ENCODE measurements at places on chromosomes 4 and X.

DNA sequence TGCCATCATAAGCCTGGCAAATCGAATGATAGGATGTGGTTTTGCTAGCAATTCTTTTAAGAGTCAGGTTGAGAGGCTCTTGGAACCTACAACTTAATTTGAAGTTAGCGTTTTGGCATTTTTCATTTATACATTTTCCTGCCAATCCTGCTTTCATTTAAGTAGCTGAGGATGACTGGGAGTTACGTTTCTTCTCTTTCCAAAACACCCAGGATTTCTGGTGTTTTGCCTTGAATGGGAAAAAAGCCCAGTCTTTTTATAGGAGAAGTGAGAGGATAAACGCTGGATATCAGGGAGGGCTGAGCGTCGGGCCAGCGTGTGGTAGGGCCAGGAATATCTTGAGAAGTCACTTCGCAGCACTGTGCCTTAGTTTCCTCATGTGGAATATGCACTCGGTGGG is 174.2 kb upstream of the HAND2 start:
- no peak for DNase-seq

- no peak for DNase-seq
Observed at GRCh38 chr4:159443975-159444374, 341.1 kb downstream of the RAPGEF2 start.

GRCh38 chrX:69119122-69119521 is 46.1 kb downstream of the PJA1 start:
- no peak for DNase-seq

- DNase-seq: no peak
Observed at GRCh38 chr4:26985873-26986272, 125.2 kb downstream of the STIM2 start.

GRCh38 chrX:151713849-151714248 is 2.0 kb upstream of the FATE1 start:
- DNase-seq: no peak

DNA sequence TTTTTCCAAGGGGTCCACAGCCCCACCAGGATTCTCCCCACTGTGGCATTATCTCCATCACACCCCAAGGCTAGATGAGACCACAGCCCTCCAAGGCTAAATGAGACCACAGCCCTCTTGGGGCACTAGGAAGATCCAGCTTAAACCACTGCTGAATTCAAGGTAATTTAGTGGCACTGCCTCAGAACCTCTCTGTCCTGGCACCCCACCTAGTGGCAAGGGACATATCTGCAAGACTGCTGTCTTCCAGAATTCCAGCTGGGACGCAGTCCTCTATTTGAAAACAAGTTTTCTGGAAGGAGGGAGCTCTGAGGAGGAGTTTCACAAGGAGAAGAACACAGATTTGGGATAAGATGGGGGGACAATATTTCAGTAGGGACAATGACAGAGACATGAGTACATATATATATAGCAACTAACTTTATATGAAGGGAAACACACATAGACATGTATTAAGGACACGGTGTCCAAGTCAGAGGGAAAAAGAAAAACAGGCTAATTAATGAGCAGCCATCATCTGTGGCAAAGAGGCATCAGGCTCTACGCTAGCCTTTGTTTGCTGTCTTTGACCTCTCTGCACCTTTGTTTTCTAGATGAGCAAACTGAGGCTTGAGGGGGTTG is 9.3 kb downstream of the CETN2 start:
- peak; percentile 29 for DNase-seq

GRCh38 chr4:105979506-105979905 is 84.2 kb downstream of the NPNT start:
- DNase-seq: no peak

DNA sequence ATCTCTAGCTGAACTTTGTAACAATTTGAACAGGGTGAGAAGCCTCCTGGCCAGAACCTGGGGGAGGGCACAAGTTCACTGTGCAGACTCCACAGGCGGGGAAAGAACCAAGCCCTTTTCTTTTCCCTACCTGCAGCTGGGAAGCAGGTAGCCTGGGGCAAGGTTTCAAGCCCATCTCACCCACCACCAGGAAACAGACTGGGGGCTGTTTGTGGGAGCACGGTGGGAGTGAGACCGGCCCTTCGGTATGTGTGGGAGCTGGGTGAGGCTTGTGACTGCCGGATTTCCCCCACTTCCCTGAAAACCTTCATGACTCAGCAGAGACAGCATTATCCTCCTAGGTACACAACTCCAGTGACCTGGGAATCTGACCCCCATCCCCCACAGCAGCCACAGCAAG is 211.7 kb downstream of the ZNF674 start:
- no peak for DNase-seq

DNA sequence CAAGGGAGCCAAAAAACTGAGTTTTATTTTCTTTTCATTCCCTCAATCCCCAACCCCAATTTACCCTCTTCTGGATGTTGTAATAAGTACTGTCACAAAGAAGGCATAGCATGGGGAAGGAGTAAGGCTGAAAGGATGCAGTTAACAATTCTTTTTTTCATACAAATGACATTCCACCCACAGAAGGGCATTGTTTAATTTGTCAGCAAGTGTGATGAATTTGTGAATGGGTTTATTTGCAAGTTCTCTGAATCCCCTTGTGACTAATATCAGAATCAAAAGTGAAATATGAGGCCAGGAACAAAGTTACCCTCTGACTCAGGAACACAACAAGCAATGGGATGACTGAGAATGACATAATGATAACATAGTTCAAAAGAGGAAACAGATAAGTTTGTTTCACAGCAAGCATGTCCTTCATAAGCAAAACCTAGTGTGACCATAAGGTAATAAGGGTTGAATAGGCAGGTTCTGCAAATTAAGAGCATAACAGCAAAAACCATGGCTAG is 2.1 kb downstream of the GEMIN8 start:
- no peak for DNase-seq

- DNase-seq: peak; percentile 22
Observed at GRCh38 chr4:138919094-138919936, 96.3 kb upstream of the NOCT start.

GRCh38 chr4:499567-499966 is 557 bp downstream of the PIGG start:
- no peak for DNase-seq

DNA sequence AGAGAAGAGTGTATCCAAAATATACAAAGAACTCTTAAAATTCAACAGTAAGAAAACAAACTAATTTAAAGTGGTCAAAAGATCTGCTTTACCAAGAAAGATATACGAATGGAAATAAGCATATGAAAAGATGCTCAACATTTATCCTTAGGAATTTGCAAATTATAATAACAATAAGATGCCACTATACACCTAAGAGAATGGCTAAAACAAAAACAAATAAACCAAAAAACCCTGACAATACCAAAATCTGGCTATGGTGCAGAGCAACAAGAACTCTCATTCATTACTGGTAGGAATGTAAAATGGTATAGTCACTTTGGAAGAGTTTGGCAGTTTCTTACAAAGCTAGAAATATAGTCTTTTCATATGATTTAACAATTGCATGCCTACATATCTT is 545.7 kb upstream of the AGA start:
- DNase-seq: no peak

- DNase-seq: no peak
Observed at GRCh38 chr4:129146639-129147038, 50.7 kb downstream of the C4orf33 start.

- no peak for DNase-seq
Observed at GRCh38 chr4:139457318-139457717, 3.4 kb downstream of the RAB33B start.

DNA sequence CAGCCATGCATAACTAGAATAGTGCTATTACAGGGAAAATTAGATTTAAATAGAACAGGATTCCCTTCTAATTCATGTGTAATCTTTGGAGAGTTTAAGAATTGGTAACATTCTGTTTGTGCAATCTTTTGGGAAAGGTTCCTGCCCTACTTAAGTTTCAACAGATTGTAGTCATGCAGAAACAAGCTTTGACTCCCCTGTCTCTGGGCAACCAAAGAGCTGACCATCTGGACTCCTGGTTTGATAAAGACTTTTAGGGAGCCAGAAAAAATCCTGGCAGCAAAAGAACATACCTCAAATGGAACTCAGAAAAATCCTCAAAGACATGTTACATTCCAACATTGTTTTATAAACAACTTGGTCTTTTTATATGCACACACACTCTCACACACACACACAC is 191.1 kb upstream of the NEIL3 start:
- DNase-seq: peak; percentile 92

DNA sequence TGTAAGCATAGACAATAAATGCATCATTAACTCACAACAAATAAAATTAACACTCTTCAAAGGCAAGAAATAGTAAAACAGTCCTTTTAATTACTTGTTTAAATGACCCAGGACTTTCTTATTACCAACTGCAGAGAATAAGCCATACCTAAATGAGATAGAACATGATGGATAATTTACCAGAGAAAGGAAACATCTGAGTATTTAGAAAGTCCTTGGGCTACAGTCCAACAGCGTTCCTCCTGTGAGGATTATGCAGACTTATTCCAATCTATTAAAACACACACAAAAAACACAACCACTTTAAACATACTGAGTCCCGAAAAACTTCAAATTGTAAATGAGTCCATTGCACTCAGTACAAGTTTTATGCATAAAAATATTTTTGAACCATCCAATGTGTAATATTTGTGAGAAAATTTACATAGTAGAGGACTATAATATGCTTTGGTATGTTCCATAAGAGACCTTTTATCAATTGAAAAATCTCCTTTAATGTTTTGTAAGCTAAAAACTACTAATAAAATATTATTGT is 129.2 kb downstream of the NR3C2 start:
- no peak for DNase-seq

DNA sequence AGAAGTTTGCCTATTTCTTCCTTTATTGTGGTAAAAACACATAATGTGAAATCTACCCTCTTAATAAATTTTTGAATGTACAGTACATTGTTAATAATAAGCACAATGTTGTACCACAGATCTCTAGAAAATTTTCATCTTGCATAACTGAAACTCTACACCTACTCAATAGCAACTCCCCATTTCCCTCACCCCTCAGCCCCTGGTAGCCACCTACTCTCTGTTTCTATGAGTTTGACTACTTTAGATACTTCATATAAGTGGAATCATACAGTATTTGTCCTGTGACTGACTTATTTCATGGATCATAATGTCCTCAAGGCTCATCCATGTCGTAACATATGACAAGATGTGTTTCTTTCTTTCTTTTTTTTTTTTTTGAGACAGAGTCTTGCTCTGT is 446.4 kb downstream of the RPA4 start:
- no peak for DNase-seq

DNA sequence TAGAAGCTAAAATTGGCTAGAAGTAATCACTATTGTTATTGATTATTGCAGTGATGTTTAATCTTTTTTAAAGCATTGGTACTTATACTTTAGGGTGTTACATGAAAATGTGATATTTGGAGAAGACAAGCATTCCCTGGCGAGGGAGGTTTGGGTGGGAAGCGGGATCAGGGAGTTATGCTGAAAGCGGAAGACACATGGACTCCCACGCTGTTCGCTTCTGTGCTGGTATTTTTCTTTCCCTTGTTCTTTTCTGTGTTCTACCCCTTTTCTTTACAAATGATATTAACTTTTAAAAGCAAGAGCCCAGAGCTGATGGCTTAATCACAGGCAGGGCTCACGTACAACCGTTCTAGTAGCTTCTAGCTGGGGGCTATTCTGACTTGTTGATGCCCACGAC is 61.6 kb downstream of the PHOX2B start:
- DNase-seq: no peak

GRCh38 chr4:36325499-36325898 is 44.1 kb downstream of the DTHD1 start:
- DNase-seq: no peak

- no peak for DNase-seq
Observed at GRCh38 chrX:51665981-51666380, 16.6 kb downstream of the CENPVL2 start.

DNA sequence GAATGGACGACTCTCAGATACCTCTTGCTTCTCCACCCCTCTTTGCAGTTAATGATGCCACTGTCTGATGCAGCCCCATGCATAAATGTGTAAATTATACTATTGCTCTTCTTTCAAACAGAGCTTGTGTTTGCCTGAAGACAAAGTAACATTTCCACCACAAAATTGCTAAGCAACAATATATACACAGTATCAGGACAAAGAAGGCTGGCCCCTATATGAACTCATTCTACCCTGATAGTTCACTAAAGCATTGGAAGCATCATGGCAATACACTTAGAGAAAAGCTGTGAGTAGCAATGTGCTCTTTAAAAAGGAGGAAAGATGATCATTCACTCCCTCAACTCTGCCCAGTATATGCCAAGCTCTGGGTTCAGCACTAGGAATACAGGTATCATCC is 427.0 kb upstream of the CPEB2 start:
- DNase-seq: no peak

GRCh38 chr4:130648570-130648969 is 1552.6 kb downstream of the C4orf33 start:
- no peak for DNase-seq

DNA sequence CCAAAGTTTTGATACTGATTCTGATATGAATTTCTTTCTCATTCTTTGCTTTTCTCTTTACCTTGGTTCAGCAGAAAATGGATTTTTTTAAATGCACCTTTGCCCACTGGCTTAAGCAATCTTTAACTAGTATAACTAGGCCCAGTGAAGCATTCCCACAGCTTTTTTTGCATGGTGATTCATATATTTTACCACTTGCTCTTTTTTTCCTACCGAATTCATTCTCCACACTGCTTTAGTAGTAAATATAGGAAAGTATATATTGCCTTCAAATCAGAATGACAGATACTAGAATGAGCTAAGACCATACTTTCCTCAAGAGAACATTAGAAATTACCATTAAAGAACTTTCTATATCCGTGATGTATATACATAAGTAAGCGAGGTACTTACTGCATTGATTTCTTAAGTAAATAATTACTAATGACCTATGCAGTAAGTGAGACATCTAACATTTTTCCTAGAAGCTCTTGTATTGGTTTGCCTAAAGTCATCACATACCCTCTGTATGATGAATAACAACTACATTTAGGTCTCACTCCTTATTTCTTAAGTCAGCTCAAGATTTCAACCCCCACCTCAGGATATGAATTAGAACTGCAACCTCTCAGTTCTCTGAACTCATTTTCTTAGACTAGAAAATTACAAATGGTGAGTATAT is 44.2 kb downstream of the SLC4A4 start:
- no peak for DNase-seq

GRCh38 chrX:53262918-53263394 is 18.4 kb downstream of the IQSEC2 start:
- no peak for DNase-seq

GRCh38 chrX:107625739-107626138 is 2.6 kb upstream of the PRPS1 start:
- no peak for DNase-seq

DNA sequence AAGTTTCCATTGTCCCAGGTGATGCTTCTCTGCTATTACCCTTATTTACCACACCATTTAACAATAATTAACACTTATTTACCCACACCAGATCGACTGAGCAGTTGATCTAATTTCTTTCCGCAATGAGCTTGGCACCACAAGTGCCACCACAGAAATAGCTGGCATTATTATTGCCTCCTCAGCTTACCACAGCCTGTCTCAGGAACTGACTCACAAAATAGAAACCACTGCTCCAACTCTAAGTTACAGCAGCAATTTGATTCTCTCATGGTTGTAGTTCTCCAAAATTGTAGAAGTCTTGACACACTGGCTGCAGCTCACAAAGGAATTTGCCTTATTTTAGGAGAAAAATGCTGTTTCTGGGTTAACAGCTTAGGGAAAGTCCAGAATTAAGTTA is 22.5 kb downstream of the ZNF721 start:
- no peak for DNase-seq

- DNase-seq: no peak
Observed at GRCh38 chrX:96425200-96425599, 259.4 kb upstream of the DIAPH2 start.

- no peak for DNase-seq
Observed at GRCh38 chrX:108366644-108367406, 71.4 kb downstream of the COL4A6 start.

- DNase-seq: no peak
Observed at GRCh38 chr4:156971676-156972378, at the start of gene PDGFC. PDGFC (minus strand) TSS chr4:156971799; CDS start chr4:156970903, 896 bp downstream.
